HT1080 (cell line): ENCODE measurements at places on chromosomes 16 and 17. TPM values are rescaled to one million over a fixed set of nuclear protein-coding genes. Genes with fewer than 3 reads are reported as not detected.
A peak's percentile ranks its signal among the peaks of the same experiment; 100 is the strongest.

- peak; percentile 70 for DNase-seq
Observed at GRCh38 chr17:27810902-27811557, 10.7 kb upstream of the NOS2 start.

DNA sequence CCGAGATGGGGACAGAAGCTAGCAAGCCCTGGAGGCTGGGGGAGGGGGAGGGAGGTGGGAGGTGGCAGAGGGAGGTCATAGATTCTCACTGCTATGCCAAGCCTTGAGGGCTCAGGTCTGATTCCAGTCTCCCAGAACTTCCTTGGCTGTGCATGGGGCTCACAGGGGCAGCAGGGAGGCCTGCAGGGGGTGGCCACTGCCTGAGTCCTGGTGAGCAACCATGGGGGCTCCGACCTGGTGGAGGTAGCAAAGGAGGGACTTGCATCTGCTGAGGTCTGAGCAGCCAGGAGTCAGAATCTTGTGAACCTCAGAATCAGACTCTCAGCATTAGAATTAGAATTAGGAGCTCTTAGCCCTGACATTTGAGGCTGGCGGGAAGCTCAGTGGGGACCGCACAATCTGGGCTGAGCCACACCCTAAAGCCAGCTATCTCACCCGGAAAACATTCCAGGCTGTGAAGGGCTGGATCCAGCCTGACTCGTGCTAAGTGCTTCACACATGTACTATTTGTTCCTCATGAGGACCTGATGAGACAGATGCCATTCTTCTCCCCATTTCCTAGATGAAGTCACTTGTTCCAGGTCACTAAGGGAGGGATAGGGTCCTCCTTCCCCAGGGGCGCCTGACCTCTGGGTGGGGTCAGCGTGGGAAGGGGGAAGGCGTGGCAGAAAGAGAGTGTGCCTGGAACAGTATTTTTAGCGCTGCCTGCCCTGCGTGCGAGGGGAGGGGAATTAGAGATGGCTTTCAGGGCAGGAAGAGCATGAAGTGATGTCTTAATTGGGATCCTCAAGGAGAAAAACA, 17.3 kb upstream of the KCNJ12 start:
- no peak for DNase-seq

GRCh38 chr17:64254755-64255154, 8.3 kb downstream of the TEX2 start:
- DNase-seq: no peak

DNA sequence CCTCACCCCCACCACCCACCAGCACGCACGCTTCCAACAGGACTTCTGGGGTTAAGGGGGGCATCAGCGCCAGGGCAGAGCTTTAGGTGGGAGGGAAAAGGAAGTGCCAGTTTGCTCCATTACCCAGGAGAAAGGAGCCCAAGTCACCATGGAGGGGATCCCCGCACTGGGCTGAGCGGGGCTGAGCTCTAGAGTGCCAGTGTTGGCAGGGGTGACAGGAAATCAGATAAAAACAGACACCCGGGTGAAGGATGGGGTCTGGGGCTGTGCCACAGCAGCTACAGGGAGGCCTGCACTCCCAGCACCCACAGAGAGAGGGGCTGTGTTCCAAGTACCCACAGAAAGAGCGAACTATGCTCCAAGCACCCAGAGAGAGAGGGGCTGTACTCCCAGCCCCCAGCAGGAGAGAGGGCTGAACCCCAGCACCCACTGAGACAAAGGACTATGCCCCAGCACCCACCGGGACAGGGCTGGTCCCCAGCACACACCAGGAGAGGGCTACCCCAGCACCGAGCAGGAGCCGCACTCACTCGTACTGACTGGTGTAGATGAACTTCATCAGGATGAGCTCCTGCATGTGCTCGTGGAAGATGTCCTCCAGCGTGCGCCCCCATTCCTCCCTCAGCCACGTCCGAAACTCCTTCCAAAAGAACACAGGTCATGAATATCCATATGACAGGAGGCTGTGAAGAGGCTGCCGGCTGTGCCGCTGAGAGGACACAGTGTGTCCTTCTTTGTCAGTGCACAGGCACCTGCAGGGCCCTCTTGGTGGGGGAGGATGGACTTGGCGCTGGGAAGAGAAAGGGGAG, 18.6 kb upstream of the C16orf95 start:
- DNase-seq: no peak

- peak; percentile 42 for DNase-seq
Observed at GRCh38 chr16:89093602-89094251, at the start of gene ACSF3. Gene ACSF3 (plus strand): TSS chr16:89093852. CDS start chr16:89100682, 6,830 bp downstream.

Gene CNTNAP1
- 8.6 and 9.9 TPM in 2 replicates for total RNA-seq
